Fibroblast of skin of back (primary cell): ENCODE measurements at places on chromosomes 7 and 10.
A peak's percentile ranks its signal among the peaks of the same experiment; 100 is the strongest.

DNA sequence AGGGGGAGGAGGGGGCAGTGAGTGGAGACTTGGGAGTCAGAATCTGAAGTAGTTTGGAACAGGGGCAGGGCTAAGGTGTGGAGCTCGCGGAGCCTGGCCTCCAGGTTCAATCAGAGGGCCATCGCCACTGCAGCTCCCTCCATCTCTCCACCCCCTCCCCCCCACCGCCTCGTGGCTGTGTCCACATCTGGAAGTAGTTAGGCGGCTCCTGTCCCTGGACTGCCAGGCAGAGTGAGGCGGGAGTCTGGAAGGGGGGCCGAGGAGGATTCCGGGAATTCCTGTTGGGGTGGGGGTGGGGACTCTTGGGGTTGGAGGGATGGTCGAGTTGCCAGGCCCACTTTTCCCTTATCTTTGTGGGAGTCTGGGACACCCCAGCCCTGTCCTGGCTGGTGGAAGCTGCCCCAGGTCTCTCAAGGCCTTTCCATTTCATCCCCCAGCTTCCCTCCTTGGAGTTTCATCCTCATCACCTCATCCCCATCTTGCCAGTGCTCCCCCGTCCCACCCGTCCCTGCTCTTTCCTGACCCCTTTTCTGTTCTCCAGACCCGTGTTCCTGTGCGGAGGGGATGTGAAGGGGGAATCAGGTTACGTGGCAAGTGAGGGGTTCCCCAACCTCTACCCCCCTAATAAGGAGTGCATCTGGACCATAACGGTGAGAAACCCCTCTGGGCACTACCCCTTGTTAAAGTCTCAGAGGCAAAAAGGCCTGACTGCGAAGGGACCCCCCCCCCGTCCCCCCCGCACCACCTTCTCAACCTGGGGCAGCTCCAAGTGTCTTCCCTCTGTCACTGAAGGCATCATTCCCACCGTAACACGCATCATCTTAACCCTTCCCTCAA lies 944 bp downstream of the PCOLCE start:
- DNase-seq, result peak; percentile 95

- no peak for DNase-seq
Observed at GRCh38 chr10:120828763-120829319, 22.3 kb upstream of the WDR11 start.

GRCh38 chr10:2054728-2055127 lies 317.4 kb upstream of the ADARB2 start:
- no peak for DNase-seq

- no peak for DNase-seq
Observed at GRCh38 chr10:11444155-11444530, 167.3 kb downstream of the USP6NL start.

- peak; percentile 99 for DNase-seq
Observed at GRCh38 chr7:16708980-16709379, 44.6 kb upstream of the TSPAN13 start.

DNA sequence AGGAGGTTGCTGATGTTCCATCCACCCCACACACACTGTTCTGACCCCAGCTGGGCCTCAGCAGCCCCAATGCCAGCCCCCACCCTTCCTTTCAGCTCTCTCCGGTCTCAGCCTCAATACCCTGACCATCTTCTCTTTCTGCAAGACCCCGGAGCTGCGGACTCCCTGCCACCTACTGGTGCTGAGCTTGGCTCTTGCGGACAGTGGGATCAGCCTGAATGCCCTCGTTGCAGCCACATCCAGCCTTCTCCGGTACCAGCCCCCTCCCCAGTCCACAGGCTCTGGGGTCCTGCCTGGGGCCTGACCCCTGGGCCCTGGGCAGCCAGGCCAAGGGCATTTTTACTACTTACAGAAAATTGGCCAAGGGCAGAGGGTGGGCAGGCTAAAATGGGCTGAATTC lies 2.6 kb downstream of the RGR start:
- DNase-seq, result no peak

- DNase-seq, result no peak
Observed at GRCh38 chr7:83467493-83467892, 181.4 kb downstream of the SEMA3E start.

DNA sequence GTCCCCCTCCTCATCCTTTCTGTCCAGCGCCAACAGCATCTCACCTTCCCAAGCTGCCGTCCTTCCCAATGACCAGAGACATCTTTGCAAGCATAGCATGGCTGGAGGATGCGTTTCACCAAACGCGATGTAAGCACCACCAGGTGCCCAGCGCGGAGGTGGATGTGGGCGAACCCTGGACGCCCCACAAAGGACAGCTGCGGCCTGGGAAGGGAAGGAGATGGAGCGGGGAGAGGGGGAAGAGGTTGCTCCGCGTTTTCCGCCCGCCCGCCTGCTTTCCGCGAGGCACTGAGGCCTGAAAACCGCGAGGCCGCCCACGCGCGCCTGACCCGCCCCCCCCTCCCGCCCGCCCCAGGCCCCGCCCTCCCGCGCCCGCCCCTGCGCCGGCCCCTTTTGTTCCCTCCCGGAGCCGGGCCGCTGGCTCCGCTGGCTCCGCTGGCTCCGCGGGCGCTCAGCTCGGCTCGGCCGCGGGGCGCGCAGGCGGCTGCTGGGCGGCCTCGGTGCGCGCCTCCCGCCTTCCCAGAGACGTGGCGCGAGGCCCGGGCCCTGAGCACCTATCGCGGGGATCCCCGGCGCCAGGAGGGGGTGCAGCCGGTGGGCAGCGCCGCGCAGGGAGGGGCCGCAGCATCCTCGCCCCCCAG lies at the start of gene CLIP2:
Gene CLIP2 (plus strand): TSS at position 390 of the 641 bp plus-strand sequence. CDS start 28,140 bp downstream, outside the sequence.
- peak; percentile 87 for DNase-seq

GRCh38 chr10:26665080-26666048 lies 32.1 kb upstream of the PDSS1 start:
- no peak for DNase-seq

GRCh38 chr10:47307381-47307780 lies 7.4 kb downstream of the GDF10 start:
- no peak for DNase-seq

DNA sequence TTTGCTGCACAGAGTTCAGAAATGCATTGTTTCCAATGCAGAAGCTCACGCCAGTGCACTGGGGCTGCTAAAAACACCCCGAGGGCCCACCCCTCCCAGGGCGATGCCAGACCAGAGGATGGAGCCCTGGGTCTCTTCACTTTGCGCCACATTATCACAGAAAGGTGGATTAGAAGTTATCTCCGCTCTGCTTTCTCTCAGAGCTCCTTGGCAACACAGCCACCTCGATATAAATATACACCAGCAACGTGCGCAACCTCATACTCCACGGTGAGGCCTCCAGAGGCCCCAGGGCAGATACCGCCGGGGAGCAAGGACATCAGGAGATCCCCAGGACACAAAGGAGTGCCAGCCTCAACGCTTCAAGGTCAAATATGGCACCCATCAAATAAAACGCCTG lies 121.0 kb upstream of the TBX20 start:
- no peak for DNase-seq

GRCh38 chr7:122316467-122317388 lies 12.2 kb upstream of the FEZF1 start:
- no peak for DNase-seq

GRCh38 chr7:106678795-106679152 lies 17.8 kb upstream of the CCDC71L start:
- DNase-seq, result no peak

- no peak for DNase-seq
Observed at GRCh38 chr10:24744946-24745345, 21.3 kb upstream of the ARHGAP21 start.

DNA sequence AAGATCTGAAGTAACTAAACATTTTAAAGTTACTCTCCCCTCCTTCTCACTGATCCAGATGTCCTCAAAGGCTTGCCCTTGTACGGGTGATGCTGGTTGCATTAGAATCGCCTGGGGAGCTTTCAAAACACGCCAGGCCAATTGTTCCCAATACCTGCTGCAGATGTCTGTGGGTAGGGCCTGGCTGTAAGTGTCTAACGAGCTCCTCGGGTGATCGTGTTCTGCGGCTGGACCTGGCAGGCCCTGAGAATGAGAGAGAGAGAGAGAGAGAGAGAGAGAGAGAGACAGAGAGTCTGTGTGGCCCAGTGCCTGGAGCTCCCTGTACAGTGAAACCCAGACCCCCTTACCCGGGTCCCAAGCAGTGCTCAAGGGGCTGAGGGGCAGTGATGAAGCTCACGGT lies 8.4 kb downstream of the COL13A1 start:
- DNase-seq, result no peak

DNA sequence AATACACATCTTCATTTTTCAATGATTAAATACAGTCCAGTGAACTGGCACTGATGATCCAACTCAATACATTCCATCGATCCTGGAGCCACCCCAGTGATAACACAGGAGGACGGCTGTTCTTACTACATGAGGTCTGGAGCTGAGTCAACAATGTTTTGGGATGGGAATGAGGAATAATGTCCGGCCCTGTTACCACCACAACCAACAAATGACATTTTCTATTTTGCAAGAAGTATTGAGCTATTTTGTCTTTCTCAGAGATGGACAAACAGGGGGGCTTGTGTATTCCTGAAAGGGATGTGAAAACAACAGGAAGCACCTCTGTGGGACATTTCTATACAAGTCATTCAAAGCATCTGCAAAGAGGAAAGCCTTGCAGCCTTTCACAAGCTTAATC lies 249.2 kb downstream of the PARD3 start:
- peak; percentile 49 for DNase-seq

- no peak for DNase-seq
Observed at GRCh38 chr10:12577610-12578009, 228.3 kb downstream of the CAMK1D start.

- peak; percentile 10 for DNase-seq
Observed at GRCh38 chr10:100670828-100671479, 74.4 kb upstream of the PAX2 start.

- DNase-seq, result no peak
Observed at GRCh38 chr10:20515654-20516053, 381.5 kb downstream of the NEBL start.

- no peak for DNase-seq
Observed at GRCh38 chr7:37462138-37462537, 13.5 kb upstream of the ELMO1 start.

DNA sequence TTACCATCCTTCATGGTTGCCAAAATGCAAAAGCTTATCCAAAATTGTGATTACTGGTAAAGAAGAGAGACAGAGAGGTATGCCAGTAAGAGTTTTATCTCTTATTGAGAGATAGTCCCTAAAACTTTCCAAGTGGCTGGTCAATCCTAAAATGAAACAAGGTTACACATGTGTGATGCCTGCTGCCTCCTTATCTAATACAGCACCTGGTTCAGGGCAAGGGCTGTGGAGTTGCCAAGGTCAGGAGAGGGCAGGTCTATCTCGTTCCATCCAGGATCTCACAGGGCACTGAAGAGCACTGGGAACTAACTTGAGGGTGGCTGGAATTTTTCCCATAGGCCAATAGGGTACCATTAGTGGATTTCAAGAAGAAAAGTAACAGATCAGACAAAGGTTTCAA lies 18.3 kb downstream of the VOPP1 start:
- DNase-seq, result no peak

GRCh38 chr10:112721080-112721698 lies 228.9 kb upstream of the TCF7L2 start:
- peak; percentile 56 for DNase-seq

GRCh38 chr10:93516006-93516380 lies 19.6 kb downstream of the CEP55 start:
- DNase-seq, result no peak

- DNase-seq, result peak; percentile 67
Observed at GRCh38 chr7:132548489-132549078, 27.7 kb downstream of the PLXNA4 start.

DNA sequence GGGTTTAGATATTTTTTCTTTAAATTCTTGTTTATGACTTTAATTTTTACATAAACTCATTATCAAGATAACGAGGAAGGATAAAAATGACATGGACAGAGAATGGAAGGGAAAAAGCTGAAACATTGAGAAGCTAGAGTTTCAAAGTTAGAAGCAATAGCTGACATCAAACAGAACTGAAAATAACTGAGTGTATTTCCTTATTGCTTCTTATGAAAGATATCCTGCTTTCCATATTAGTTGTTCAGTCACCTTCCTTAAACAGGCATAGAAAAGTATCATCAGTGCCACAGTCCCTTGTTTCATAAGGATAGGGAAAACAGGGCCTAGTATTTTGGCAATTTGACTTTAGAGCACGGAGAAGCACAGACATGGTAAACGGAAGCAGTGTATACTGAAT lies 460.5 kb upstream of the GHITM start:
- DNase-seq, result no peak

DNA sequence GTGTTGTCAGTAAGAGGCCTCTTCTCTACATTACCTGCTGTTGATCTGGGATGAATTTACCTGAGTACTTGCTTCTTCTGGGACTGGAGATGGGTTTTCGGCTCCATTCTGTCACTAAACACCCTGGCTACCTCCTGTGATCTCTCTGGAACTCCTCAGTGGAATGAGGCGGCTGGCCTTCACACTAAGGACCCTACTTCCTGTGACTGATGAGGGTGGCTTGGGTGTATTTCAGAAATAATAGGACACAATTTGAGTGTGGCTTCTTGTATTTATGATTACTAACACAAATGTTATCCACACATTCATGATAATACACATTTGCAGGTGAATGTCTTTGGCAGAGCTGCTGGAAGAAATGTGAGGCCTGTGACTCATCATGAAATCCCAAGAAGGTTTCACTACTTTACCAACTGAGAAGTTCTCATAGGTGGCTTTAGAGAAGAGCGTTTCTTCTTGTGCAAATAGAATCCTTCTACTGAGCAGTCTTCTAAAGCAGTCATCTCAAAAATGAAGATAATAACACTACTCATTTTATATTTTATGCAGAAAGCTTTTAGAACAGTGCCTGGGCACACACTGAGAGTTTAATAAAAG lies 21.3 kb upstream of the EVX1 start:
- DNase-seq, result no peak

DNA sequence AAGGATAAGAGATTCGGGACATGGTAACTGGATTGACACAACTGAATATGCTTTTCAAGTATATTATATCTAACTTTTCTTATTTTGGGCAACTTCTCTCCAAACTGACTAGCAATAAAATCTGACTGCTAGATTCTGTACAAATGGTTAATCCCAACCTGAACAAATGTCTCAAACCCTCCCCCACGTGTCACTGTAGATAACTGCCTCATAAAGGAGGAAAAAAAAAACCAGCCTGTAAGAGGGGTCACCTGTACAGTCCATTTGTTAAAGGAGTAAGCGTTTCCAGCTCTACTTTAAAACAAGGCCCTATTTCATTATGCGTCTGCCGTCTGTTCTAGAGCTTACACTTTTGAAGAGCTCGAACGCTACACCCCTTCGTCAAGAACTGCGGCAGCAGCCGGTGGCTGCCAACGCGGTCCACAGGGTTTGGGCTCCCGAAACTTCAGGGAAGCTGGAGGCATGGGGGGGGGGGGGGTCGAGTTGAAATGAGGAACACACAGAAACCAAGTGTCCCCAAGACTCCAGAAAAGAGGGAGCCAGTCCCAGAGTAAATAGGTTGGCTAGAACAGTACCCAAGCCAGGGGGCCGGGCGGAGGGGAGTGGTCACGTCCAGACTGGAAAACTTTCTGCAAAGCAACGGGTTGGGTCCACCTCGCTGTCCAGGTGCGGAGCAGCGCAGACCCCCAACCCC lies 492 bp downstream of the COG5 start:
- no peak for DNase-seq

- no peak for DNase-seq
Observed at GRCh38 chr10:4885162-4885561, 59.2 kb downstream of the AKR1E2 start.

GRCh38 chr7:22378199-22378980 lies 21.4 kb upstream of the RAPGEF5 start:
- no peak for DNase-seq

GRCh38 chr10:87659571-87660483 lies at the start of gene PAPSS2:
TSS of gene PAPSS2 (plus strand) at chr10:87659878. CDS start at chr10:87659982, 104 bp downstream.
- DNase-seq, result peak; percentile 76

GRCh38 chr10:86652361-86653202 lies 1.8 kb upstream of the OPN4 start:
- DNase-seq, result peak; percentile 40
